A549 treated with dexamethasone at 1 μM for 4 hours (cell line): ENCODE measurements at places on chromosomes 7 and 10. TPM values are rescaled to one million over a fixed set of nuclear protein-coding genes. Genes with fewer than 3 reads are reported as not detected.

Gene ITIH5
- 0.04 to 0.14 TPM (median 0.08 TPM) in 5 replicates for total RNA-seq

Gene KNDC1
- total RNA-seq, result 0.60 to 1.5 TPM (median 1.3 TPM) in 5 replicates

Gene LRIT1
- not detected in 5 replicates for total RNA-seq

Gene IDI2
- total RNA-seq, result 0.07 TPM in 1 of 5 replicates, not detected in the others

Gene UNCX
- 0.05 to 0.07 TPM (median 0.05 TPM) in 3 of 5 replicates, not detected in the others for total RNA-seq

Gene PGAM2
- not detected in 5 replicates for total RNA-seq

Gene H2BK1
- not detected in 5 replicates for total RNA-seq

Gene KCNH2
- 3.9 to 6.3 TPM (median 5.7 TPM) in 5 replicates for total RNA-seq

Gene EPHB4
- 31.6 to 48.8 TPM (median 47.8 TPM) in 5 replicates for total RNA-seq

Gene AEBP1
- 0.02 TPM in 1 of 5 replicates, not detected in the others for total RNA-seq

Gene PON1
- total RNA-seq, result 0.64 to 0.88 TPM (median 0.73 TPM) in 5 replicates

Gene HOXA3
- 3.0 to 6.2 TPM (median 5.4 TPM) in 5 replicates for total RNA-seq

Gene TMEM178B
- total RNA-seq, result 1.3 to 2.0 TPM (median 1.7 TPM) in 5 replicates

Gene CAV2
- 168 to 193 TPM (median 191 TPM) in 5 replicates for total RNA-seq

Gene ZPBP
- not detected in 5 replicates for total RNA-seq

Gene DNAH11
- 0.25 to 0.75 TPM (median 0.35 TPM) in 5 replicates for total RNA-seq

Gene PVRIG
- not detected in 5 replicates for total RNA-seq

Gene IL6
- 0.40 to 1.6 TPM (median 0.66 TPM) in 5 replicates for total RNA-seq
